ENCODE measurements at places on chromosomes 3 and 15.

DNA sequence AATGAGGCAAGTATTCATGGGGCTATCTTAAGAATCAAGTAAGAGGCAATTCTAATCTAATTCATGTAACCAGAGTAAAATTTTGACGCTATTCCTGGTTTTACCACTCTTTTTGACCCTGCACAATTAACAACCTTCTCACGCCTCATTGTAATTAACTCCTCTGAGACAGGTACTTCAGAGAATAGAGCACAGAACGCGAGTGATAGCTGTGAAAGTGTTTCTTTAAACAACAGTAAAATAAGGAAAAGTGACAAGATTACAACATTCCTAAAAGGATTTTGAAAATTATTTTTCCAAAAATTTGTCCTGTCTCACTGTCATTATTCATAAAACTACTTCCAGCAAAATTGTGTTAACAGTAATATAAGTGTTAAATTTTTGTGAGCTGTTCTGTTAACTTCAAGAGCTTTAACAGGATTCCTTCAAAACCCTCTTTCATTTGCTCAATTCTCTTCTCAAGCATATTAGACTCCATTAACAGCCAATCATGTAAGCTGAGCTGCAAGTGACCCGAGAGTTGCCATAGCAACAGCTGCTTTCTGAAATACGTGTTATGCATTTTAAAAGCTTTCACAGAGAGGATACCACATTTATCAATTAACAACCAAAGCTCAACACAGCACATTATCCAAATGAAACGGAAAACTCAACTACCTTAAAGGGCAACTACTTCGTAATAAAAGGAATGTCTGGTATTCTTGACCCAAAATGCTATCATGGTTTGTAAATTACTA is 93.1 kb downstream of the STAG1 start:
- DNase-seq, result peak; percentile 27

- no peak for DNase-seq
Measured at GRCh38 chr3:156533205-156533604, 21.7 kb downstream of the SSR3 start.

DNA sequence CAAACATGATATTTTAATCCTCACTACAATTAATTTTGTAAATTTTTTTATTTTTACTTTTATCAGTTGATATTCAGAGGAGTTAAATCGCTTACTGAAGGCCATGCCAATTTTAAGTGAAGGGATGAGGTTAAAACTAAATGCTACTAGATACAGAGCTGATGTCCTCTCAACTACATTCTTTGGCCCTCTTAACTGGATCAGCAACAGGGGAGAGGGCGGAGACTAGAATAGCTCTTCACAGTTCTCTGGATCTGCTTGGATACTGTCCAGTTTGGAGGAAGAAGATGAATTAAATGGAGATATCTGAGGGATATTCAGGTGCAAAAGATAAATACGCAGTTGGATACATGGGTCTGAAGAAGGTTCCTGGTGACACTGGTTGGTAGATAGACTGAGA is 85.6 kb upstream of the LYSMD4 start:
- no peak for DNase-seq

- peak; percentile 86 for DNase-seq
Measured at GRCh38 chr15:95296643-95297042, 1033.9 kb upstream of the NR2F2 start.

- DNase-seq, result peak; percentile 19
Measured at GRCh38 chr3:160027541-160028195, 39.0 kb downstream of the IL12A start.

DNA sequence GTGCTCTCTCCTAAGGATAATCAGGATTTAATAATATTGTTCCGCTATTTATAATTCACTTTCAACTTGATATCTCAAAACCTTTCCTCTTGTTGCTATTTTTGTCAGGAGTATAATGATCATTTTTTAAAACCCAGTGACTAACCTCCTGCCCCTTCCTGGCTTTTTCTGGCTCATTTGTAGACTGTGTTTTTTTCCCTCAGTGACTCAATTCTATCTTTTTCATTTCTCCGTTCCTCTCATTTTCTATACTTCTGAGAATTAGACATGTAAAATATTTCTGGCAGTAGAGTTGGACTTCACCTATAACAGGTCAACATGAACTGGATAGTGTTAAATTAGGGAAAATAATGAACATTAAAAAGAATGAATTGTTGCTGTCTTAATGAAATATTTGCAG is 490.7 kb downstream of the EDEM1 start:
- no peak for DNase-seq

DNA sequence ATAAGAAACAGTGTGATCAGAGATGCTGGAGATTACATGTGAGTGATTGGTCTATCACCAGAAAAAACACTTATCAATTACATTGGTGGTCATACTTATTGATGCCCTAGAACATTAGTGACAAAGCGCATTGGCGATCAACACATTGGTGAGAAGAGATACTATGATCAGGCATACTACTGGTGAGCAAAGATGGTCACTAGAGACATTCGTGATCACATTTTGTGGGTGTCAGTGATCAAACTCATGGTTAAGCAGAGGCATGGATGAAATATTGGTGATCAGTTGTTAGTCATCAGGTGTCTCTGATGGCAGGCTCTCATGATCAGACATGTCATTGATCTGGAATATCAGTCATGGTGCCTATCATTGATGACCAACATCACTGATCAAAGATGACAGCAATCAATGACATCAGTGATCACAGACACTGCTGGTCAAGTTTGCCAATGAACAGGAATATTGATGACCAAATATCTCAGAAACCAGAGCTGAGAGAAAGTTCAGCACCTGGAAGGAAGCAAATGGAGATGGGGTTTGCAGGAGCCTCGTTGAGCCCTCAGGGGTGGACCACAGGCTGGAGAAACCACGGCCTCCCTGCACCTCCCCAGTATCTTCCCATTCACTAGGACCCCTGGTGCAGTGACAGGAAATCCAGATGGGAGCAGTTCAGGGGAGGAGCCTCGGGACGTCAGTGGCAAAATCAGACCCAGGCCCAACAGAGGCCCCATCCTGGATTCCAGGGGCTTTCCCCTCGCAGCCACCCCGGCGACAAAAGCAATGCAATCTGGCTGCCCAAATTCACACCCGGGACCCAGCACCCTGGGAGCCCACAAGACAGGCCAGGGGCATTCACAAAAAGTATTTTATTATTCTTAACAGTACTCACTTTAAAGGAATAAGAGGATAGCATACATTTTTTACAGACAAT is 12.2 kb upstream of the DNAJB8 start:
- DNase-seq, result no peak

GRCh38 chr3:120417272-120417911 is 33.4 kb downstream of the FSTL1 start:
- DNase-seq, result peak; percentile 100

DNA sequence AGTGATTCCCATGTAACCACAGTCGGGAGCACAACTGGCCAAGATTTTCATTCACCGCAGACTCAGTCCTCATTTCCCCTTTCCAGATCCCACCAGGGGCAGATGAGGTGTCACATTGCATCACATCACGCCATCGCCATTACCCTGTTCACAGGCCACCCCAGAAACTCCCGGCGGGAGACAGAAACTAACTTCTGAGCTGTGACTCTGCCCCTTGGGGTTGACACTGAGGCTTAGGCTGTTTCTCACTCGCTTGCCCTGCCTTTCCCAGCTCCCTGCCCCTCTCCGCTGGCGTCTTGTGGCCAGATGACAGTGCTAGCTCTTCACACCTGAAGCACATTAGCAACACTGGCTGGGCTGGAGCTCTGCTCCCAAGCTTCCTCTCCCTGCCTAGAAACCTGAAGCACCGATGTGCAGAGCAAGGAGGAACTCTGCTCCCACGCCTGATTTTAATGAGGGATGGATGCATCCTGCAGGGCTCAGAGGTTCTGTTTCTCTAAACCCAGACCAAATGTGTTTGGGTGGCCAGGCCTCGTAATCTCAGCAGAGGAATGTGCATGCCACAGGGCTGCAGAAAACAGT is 88.8 kb upstream of the CTDSPL start:
- DNase-seq, result no peak

DNA sequence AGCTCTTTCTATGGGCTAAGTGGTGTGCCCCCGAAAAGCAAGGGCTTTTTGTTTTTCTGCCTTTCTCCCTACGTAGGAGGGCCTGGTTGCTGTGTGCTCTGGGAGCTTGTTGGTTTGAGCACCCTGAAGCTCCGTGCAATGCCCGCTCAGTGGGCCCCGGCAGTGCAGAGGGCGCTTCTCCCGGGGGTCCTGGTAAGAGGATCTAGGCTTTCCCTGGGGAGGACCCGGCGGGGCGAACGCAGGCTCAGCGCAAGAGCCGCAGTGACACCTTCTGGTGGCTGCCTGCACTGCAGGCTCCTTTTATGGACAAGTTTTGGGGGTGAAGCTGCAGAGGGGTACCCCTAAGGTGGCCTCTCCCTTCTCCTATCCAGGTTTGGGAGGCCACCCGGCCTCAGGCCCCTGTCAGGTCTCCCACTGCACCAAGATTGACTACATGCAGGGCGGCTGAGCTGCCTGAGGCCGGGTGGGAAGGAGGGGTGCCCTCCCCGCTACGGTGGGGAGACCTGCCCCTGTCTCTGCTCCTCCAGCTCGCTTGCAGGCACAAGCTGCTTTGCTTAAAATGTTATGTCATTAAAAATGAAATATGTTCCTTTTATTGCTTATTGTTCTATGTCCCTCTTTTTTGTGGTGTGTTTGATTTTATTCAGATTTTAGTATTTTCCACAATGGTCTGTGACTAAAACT is 387.9 kb downstream of the GABRG3 start:
- DNase-seq, result no peak

DNA sequence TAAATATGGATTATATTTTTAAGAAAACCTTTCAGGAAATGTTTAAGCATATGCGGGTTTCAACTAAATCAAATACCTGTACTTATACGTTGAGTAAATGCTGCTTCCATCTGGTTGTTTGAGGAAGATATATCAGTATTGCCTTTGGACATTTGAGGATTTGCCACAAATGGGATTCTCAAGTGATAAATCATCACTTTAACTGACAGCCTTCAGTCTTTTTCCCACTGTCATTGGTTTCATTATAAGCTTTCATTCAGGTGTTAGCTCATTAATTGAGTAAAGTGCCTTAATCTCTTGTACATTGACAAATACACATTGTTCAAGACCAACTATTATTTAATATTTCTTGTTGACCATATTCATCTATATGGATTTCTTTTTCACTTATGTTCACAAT is 217.2 kb downstream of the EDEM1 start:
- no peak for DNase-seq

DNA sequence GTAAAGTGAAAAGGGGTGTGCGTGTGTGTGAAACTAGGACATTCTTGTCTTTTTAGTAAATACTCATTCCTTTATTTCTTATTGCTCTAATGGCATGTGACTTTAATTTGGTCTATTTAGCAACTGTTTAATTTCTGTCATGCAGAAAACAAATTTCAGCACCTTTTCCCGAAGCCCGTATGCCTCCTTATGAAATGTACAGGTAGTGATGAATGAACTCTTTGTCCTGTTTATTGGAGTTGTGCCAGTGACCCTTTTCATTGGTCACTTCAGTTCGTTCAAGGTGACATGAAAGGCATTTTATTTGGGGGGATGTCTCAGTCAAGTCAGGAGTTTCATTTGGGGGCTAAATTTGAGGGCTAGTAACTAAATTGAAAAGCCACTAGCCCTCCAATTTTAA is 55.2 kb downstream of the ITPR1 start:
- no peak for DNase-seq

GRCh38 chr3:87167628-87168456 is 59.3 kb upstream of the CHMP2B start:
- DNase-seq, result peak; percentile 55

DNA sequence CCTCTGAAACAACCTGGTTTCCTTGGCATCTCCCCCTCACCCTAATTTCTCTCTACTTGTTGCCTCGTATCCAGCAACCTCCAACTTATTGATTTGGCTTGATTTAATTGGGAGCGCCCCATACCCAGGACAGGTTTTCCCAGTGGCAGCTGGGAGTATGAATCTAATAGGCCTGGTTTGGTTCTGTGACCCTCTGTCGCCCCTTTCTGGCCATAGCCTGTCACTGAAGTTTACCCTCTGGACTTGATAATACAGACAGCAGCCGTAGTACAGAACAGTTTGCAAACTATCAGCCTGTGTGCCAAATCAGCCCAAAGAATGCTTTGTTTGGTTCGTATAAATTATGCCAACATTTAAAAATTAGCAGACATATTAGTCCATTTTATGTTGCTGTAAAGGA is 525.1 kb upstream of the GOLIM4 start:
- DNase-seq, result peak; percentile 13

DNA sequence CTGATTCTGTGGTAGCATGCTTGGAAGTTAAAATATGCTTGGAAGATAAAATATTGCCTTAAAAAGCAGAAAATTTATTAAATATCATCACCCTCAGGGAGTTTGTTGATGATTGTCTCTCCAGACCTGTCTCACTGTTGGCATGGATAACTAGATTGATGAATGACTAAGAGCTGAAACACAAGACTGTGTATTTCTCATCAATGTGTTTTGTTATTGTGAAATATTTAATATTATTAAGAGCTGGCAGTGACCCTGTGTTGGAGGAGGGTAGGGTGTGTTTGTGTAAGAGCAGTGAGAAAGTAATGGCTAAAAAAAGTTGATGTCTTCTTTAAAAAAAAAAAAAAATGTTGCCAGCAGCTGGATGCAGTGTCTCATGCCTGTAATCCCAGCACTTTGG is 82.2 kb downstream of the ITPR1 start:
- no peak for DNase-seq

DNA sequence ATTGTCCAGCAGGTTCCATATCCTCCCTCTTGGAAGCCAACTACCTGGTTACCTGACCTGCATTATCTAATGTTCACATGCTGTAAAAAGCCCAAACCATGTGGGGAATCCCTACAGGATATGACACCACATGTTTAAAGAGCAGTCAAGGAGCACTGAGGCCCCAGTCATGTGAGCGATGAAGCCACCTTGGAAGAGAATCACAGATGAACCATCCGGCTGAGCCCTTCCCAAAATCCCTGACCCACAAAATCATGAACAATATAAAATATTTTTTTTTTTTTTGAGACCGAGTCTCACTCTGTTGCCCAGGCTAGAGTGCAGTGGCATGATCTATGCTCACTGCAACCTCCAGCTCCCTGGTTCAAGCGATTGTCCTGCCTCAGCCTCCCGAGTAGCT is 10.6 kb upstream of the ANKDD1A start:
- no peak for DNase-seq

DNA sequence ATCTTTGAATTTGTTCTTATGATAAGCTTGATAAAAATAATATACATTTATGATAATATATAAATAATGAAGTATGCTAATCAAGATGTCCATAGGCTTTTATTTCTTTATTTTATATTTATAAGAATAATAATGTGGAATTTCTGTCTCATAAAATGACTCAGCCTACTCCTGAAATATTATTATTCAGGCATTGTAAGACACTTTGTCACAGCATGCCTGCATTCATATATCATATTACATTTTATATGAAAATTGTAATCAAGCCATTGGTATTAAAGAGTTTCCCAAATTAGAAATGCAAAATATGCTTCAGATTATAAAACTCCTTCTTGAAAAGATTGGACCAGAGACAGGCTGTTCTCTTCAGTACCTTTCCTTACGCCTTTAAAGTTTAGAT is 1303.7 kb upstream of the CADM2 start:
- DNase-seq, result no peak

GRCh38 chr15:80992441-80992840 is 2.8 kb upstream of the MESD start:
- DNase-seq, result no peak

Data from endothelial cell of umbilical vein (primary cell).